CD8-positive, alpha-beta memory T cell (primary cell): ENCODE measurements at places on chromosomes 6 and 20.

DNA sequence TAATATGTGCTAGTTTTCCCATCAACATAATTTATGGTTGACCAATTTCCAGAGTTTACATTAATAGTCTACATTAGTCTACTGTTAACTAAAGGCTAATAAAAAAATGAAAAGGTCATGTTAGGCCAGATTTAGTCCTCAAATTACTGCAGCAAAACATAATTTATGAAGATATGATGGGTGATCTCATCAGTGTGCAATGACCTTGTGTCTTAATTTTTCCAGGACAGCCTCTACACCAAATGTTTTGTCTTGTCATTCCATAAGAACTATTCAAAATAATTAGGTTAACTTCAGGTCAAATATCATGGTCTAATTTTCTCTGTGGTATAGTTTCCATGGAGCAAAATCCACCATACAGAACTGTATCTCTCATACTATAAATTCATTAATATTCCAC lies 234.2 kb downstream of the COL12A1 start:
- no peak for DNase-seq

- DNase-seq, result peak; percentile 16
Measured at GRCh38 chr20:33444797-33445560, 1.4 kb upstream of the SNTA1 start.

GRCh38 chr6:43310134-43310533 lies 1.5 kb upstream of the CRIP3 start:
- no peak for DNase-seq

DNA sequence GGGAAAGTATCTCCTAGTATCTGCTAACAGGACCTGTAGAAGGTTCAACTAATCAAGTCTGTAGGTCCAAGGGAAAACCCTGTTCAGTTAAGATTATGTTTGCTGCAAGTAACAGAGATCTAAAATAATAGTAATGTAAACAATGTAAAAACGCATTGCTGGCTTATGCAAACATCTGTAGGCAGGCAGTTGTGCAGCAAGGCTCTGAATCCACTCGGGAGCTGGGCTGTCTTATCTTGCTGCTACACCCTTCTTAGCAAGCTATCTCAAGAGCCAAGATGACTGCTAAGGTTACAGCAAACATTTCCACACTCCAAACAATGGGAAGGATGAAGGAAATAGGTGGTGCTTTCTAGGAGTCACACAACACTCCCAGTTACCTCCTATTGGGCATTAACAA lies 397.3 kb upstream of the NRSN1 start:
- DNase-seq, result no peak

DNA sequence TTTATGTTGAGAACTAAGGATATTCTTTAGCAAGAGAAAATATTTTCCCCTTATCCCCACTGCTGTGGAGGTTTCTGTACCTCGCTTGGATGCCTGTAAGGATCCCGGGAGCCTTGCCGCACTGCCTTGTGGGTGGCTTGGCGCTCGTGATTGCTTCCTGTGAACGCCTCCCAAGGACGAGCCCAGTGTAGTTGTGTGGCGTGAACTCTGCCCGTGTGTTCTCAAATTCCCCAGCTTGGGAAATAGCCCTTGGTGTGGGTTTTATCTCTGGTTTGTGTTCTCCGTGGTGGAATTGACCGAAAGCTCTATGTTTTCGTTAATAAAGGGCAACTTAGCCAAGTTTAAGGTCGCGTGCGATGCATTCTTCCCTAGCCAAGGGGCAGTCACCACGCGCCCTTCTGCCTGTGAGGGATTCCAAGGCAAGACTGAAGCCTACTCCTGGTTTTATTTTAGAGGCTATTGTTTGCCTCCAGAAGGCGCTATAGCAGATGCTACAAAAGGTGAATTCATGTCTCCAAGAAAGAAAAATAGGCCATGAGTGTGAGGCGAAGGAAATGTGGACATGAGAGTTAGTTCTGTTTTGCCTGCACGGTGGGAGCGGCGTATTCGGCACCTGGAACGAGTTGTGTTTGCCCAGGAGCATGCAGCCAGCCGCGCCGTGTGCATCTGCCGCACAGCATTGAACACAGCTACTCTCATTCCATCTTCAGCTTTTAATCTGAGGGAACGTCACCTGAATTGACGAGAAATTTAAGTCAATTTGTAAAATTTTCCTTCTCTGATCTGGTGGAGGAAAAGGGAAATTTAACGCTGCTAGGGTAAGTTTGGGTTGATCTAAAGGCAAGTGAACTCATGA lies 40.3 kb upstream of the IRF4 start:
- DNase-seq, result no peak

DNA sequence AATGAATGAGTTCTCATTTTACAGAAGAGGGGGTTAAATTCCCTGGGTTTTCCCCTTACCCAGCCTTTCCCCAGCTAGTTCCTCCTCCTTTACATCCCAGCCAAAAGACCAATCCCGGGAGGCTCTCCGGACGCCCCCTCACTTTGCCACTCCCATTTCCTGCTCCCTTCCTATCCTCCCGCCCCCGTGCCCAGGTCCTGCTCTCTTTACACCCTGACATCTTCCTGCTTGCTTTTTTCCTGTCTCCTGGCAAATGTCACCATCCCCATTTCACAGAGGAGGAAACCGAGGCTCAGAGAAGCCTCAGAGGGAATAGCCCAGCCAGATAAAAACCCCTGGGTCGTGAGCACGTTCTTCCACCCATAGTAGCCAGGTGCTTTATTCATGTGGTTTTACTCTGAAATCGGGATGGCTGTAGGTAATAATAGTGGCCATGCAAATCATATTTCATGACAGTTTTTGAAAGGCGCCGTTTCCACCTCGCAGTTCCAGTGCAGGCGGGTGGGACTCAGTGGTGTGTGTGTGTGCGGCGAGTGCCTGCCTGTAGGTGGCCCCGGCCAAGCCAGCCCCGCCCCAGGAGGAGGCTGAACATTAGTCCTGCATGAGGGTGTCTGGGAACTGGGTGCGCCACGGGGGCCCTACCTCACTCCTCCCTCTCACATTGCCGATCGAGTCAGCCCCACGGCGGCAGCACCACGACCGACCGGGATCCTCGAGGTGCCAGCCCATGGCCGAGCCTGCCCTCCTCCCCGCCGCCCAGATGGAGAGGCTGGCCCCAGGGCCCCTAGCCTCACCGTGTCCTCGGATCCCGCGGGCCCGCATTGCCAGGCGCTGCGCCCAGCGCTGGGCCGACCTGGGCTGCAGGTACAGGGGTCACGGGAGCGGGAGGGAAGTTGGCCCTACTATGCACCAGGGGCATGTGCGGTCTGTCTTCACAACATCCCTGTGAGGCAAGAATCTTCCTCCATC lies at the start of gene ARHGAP40:
Gene ARHGAP40 (plus strand): TSS at position 594 of the 969 bp plus-strand sequence.
- DNase-seq, result no peak

GRCh38 chr6:149854532-149854931 lies 9.6 kb downstream of the LRP11 start:
- no peak for DNase-seq

DNA sequence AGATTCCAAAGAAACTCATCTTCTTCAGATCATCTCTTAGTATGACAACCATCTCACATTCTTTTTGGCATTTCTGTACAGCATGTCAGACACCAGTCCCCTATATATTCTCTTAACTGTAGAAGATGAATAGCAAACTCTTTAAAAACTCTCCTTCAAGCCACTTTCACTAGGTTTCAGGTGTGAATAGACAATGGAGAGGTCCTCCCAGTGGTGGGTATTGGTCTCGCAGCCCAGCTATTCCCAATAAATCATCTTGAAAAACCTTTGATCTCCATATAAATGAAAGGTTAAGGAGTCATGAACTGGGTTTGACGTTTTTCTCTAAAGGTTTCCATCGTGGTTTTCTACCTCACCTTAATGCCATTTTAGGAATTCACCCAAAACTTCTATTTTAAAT lies 180.0 kb downstream of the GJA1 start:
- no peak for DNase-seq

DNA sequence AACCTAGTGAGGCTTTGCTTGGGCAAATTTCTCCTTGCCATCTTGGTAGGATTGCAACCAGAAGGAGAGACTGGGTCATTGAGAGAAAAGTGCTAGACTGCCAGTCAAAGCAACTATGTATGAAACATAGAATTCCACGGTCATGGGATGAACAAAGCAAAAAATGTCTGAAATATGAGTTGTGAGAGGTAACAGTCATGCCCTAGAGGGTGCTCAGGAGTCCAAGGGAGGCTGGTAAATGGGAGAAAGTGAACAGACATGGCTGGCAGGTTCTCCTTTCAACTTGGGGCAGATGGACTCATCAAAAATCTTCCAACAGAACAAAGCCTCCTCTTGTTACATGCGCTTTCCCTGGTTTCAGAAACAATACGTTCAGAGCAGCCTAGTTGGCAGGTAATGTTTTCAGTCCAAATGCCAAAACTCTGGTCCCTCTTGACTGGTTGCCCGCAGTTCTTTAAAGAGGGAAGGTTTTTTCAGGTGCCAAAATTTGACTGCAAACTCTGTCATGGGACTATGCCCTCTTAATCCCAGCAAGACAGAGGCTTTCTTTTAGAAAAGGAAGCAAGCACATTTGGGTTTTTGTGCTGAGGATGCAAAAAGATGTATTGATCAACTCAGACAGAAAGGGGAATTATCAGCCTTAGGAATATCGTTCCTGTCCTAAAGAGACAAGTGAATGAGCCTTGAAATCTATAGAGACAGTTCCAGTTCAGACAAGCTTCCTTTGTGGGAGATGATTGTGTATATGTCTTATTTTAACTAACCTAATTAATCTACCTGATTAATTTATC lies 68.5 kb upstream of the SASH1 start:
- no peak for DNase-seq

DNA sequence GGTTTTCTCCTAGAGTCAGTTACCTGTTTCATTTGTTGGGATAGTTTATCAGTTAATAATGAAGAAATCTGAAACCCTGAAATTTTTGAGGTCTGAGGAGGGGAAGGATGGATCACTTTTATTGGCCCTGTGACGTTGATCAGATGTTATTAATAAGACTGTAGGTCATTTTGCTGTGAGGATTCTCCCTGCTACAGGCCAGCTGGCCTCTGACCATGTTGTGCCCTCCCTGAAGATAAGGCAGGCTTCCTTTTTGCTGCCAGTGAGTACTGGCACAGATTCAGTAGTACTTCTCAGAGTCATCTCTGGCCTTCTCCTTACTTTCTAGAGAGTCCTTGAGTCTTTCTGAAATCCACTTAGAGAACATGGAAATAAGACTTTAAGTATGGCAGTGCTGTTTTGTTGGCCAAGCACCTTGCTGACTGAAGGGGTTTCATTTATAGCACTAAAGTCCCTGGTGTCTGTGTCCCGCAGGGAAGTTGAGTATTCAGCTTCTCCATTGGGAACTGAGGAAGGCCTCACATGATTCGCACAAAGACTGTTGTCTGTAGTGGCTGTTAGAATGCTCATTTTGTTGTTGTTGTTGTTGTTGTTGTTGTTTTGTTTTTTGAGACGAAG lies 202.6 kb downstream of the DTNBP1 start:
- no peak for DNase-seq
